Midbrain (tissue), 1 donor: ENCODE measurements at places on chromosomes 1 and 21.
A peak's percentile ranks its signal among the peaks of the same experiment; 100 is the strongest.

DNA sequence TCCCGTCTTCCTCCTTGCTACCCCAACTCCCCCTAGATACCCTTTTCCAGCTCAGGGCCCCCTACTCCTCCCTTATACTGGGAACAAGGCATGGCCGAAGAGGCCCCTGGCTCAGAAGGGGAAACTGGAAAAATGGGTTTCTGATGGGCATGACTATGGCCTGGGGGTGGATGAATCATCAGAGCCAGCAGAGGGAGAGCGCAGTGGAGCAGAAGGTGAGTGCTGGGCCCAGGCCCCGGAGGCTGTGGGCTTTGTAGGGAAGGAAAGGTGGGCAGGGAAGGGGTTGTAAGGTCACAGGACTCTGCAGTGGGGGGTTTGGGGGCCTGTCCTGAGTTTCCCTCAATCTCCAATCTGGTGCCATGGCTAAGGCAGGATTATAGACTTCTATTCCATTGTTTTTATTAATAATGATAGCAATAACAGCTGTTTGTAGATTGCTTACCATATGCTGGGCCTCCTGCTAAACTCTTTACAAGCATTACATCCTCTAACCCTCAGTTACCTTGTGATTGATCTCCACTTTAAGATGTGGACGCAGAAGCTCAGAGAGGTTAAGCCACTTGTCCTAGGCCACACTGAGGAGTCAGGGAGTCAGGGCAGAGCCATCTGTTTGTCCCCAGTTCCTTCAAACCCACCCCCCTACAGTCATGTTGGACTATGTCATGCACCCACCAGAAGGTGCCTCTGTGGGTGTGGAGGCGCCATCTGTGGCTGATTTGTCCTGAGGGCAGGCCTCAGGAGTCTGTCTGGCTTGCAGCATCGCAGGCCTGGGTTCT is 36.2 kb upstream of the ZNF362 start:
- DNase-seq: no peak

DNA sequence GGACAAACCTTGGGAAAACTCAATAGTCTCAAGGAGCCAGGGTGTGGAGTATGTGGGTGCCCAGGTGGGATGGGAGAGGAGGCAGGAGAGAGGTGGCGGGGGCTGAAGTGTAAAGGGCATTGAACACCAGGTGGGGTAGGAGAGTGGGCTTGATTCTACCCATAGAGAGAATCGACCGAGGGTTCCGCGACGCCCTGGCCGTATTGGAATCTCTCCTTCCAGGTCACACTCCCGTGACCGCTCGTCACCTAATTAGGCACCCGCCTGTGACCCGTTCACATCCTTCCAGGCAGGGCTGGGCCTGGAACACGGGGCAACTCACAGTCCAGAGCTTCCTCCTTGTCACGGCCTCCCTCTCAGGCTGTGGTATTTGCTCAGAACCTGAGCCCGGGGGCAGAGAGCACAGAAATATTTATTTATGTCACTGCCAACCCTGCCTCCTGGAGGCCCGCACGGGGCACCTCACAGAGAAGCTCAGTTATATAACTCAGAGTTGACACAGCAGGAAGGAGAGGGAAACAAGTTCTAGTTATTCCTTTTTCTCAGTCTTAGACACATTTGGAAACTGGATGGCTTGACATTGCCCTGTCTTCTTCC is 12.0 kb downstream of the NCMAP start:
- DNase-seq: no peak

- peak; percentile 80 for DNase-seq
These were observed 58.8 kb downstream of the FRRS1 start for GRCh38 chr1:99707535-99708142.

DNA sequence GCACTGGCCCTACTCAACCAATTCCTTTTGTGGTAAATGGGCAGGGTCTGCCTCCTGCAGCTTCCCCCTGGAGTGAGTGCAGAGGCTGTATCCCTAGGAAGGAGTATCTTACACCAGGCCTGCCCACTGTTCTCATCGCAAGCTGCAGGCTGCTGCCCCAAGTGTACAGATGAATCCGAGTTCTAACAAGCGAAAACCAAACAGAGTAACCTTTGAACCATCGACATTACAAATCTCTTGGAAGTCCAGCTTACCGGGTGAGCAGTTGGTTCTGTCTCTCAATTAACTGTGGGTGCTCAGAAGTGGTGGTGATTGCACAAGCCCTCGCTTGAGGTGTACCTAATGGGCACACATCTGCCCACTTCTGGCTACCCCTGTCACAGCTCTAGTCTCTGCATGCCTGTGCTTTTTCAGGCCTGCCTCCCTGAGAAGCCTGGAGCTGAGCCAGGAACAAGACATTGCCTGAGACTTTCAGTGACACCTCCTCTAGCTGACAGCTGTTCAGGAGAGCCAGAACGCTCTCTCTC is 22.7 kb downstream of the INAVA start:
- DNase-seq: no peak

DNA sequence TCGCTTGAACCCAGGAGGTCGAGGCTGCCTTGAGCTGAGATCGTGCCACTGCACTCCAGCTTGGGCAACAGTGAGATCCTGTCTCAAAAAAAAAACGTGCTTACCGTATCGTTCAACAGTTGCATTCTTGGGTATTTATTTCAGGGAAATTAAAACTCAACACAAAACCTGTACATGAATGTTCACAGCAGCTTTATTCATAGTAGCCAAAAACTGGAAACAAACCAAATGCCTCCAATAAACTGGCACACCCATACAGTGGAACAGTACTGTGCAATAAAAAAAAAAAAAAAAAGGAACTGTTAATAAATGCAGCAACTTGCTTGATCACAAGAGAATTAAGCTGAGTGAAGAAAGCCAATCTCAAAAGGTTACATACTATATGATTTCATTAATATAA is 6.7 kb downstream of the KHDRBS1 start:
- no peak for DNase-seq

- DNase-seq: peak; percentile 57
These were observed 2.6 kb downstream of the RERE start for GRCh38 chr1:8814865-8815264.

- no peak for DNase-seq
These were observed 566.9 kb upstream of the ZP4 start for GRCh38 chr1:238457610-238458009.

GRCh38 chr1:201212056-201212455 is 21.4 kb downstream of the IGFN1 start:
- DNase-seq: no peak

DNA sequence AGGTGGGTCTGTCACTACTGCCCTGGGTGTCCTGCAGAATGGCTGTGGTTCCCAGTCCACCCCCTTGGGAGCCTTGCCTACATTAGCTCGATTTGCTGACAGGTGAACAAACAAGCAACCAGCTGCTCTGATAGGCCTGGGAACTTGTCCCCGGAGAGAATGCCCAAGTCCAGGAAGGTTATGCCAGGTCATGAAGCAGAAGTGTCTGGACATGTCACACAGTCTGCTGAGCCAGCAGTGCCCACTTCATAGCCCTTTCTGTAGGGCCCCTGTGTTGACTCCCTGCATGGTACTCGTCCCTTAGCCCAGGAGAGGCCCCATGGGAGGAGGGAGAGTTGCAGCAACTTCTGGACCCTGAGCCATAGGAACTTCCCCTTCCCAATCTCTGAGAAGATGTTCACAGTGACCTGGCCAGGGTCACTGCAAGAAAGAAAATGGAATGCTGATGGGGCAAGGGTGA is 31.0 kb downstream of the UCK2 start:
- DNase-seq: no peak

DNA sequence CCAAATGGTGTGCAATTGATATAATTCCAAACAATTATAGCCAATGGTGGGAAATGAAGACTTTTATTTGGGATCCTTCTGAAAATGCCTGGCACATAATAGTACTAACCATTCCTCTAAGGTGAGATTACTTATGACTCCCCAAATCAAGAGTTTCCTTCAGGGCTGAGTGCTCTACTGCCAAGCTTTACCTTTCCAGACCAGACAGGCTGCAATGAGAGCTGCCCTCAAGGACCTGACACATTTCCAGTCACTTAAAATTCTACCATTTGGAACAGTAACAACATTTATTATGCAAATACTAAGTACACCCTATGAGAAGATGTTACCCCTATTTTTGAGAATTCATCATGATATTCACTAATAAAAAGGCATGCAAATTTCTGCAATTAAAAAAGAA is 21.1 kb downstream of the PAXBP1 start:
- DNase-seq: no peak

- DNase-seq: peak; percentile 75
These were observed 41.1 kb downstream of the C1orf198 start for GRCh38 chr1:230827081-230827681.

DNA sequence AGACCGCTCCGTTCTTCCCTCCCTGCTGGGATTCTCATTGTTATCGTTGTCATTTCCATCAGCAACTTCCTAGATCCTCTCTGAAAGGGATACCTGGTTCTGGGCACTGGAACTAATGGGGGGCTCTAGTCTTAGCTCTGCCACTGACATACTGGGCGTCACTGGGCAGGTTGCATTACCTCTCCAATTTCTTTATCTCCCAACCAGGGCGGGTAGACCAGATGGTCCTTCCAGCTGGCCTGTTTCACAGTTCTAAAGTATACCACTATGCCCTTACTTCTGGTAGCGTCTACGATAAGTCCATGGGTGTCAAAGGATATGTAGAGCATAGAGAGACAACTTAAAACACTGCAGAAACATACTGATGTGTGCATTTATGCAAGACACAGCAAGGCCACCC is 1.4 kb downstream of the GPR37L1 start:
- DNase-seq: peak; percentile 40

DNA sequence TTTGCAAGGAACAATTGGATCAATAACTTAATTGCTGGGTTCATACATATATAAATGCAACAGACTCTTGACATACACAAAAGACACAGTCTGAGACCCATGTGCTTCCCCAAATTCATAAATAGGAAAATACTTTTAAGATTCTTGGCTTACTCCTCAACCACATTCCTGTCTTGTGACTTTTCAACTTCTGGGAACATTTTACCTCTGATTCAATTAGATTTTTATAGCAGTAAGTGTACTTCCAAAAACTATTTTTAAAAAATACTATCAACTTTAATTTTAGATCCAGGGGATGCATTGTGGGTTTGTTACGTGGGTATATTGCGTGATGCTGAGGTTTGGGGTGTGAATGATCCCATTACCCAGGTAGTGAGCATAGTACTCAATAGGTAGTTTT is 406.7 kb downstream of the RPS6KC1 start:
- no peak for DNase-seq

DNA sequence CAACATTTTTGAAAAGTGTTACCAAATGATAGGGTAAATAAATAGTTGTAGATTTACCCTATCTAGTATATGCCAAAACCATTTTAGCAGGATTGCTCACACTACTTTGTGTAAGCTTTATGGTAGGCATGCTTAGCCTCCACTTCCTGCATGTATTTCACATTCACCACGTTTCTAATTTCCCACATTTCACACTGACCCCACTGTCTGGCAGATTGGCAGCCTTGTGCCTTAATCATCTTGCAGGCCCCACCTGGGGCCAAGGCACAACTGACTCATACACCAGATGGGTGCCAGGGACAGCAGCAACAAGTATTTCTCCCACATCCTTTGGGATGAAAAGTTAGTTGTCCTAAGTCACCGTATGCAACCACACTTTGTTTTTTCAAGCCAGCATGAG is 21.2 kb upstream of the CENPF start:
- no peak for DNase-seq

GRCh38 chr1:32900956-32901822 is at the start of gene TMEM54:
TMEM54 (minus strand) TSS chr1:32901389; CDS start chr1:32901238, 151 bp downstream.
- DNase-seq: peak; percentile 29

DNA sequence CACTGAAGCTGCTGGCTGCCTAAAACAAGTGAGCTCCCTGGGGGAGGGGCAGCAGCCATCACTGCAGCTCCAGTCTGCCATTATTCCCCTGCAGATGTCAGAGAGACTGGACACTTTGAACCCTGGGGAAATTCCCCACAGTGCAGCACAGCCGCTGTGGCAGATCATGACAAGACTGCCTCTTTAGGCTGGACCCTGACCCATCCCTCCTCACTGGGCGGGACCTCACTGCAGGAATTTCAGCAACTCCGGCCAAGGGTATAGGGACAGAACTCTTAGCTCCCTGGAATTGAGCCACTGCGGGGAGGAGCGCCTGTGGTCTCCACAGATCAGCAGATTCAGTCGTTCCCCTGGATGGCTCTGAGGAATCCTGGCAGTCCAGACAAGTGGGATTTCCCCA is 964.6 kb downstream of the BRINP3 start:
- no peak for DNase-seq

DNA sequence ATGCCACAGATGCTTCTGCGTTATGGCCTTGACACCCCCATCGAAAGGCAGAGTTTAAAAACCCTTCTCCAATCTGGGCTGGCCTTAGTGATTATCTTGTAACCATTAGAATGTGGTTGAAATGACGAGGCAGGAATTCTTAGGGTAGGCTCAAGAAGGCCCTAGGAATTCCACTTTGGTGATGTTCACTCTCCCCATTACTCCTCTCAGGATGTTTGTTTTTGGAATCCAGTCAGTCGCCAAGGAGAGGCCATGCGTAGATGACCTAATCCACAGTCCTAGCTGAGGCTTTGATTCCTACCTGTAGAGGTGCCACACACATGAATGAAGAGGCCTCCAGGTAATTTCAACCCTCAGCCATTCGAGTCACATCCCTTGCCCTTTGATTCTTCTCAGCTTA is 318.2 kb downstream of the NEGR1 start:
- DNase-seq: no peak

- no peak for DNase-seq
These were observed 185.1 kb downstream of the KAZN start for GRCh38 chr1:14783592-14783886.

- DNase-seq: no peak
These were observed 925 bp downstream of the PDE9A start for GRCh38 chr21:42654179-42654912.

GRCh38 chr1:115713906-115714305 is 54.6 kb downstream of the CASQ2 start:
- no peak for DNase-seq

DNA sequence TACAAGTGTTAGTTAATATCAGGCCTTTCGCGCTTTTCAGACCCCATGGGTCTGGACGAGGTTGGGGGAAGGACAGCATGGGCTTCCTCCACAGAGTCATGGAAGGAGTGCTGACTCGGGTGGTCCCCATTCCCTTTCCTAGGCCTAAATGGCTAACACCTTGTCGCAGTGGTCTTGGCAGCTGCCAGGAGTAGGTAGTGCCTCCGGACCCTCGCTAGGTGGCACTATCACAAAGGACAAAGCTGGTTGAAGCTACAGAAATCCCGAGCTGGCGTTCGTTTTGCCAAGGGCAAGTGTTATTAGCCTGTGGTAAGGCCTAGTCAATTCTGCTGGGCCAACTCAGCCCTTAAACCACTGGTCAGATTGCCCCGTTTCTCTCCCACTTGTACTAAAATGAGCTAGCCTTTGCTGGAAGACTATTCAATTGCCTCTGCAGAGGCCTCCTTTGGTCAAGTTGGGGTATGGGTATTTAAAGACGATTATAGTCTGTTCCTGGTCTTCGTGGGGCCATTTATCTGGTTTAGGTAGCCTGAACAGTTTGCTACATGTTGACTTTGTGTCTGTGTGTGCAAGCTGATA is 1.1 kb upstream of the UBE2Q1 start:
- peak; percentile 91 for DNase-seq
